Right forelimb (tissue), 1 donor: ENCODE measurements at places on chromosomes 2 and 18.

DNA sequence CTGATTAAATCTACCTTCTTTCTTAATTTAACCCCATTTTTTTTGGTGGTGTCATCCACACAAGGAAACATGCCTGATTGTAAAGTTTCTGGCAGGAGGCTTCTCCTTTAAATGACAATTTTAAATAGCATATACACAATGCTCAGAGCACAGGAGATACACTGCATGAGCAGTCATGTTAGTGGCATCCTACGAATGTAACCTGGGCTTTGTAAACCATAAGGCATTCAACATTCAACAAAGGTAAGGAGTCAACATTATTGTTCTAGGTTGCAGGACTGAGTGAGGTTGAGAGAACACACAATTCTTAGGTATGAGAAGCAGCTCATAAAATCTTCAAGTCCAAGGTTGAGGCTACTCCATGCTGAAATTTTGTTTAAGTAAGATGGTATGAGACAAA is 266.6 kb upstream of the SIX2 start:
- no peak for DNase-seq

DNA sequence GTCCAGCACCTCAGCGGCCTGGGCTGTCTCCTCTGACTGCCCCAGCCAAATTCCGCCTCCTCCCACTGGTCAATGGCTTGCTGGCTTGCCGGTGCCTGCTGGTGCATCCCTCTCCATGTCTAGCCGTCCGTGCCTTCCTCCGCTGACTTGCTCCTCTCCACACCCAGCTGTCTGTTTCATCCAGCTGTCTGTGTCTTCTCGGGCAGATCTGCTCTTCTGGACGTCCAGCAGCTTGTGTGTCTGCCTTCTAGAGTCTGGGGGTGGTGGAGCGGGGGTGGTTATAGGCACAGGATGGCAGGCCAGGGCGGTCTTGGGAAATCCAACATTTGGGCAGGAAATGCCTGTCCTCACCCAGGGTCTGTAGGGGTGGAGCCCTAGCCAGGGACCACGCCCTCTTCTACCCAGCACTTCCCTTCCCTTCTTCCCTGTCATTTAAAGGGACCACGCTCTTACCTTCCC is 369.2 kb downstream of the GALNT13 start:
- DNase-seq, result no peak

- DNase-seq, result no peak
Observed at GRCh38 chr18:66560094-66560493, 43.8 kb downstream of the CDH19 start.

DNA sequence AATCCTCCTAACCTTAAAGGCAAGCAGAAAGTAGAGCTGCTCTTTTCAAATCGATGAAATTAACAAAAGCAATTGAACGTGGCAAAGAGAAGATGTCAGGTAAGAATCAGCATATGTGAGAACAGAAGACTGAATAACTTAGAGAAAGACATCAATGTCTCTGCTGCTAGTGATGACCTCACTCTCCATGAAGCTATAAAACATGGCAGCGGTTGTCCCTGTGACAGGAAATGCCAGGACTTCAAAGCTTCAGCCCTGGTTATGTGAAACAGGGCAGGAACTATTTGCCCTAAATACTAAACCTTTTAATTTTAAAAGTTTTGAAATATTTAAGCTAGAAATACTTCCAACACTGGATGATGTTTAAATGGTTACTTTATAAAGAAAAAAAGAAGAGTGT is 383.7 kb downstream of the XIRP2 start:
- no peak for DNase-seq

DNA sequence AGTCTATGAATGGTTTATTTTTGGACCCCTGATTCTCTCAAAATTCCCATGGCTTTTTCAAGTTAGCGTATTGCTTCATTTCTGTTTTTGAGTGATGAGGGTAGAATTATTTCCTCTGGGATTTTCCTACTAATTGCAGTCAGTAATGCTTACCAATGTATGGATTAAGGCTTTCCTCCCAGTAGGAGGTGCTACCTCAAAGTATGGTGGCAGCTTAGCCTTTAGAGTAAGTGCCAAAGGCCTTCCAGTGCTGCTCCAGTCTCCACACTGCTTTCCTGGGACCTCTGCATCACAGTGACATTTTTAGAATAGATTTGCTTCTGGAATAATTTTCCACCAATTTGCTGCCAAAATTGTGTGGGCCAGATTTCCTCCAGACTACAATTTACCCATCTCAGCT is 16.2 kb upstream of the SSB start:
- no peak for DNase-seq

DNA sequence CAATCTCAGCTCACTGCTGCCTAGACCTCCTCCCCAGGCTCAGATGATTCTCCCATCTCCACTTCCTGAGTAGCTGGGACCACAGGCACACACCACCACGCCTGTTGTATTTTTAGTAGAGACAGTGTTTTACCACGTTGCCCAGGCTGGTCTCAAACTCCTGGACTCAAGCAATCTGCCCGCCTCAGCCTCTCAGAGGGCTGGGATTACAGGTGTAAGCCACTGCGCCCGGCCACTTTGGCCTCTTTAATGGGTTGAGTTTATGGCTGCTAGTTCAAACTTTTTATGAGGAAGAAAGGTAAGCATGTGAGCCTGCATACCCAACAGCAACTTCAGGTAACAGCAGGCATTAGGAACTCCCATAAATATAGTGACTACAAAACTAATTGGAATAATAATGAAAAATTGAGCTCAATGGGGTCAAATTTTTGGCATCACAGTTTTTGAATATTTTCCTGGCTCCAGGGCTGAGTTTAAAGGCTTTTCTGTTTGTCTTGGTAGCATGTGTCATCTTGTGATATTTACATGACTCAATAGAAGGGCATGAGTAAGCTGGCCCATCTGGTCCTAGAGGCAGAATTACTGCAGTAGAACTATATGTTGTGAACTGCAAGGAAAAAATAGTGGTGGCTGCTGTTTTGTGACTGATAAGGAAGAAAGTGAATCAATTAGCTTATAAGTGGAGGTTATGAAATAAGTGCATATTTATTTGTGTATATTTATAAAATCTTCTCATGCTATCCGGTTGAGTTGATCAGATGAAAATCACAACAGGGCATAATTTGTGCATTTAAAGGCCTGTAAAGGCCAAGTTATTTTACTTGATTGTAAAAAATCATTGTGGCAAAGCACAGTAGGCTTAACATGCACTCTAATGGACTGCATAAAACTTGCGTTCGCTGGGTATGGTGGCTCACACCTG is 24.8 kb downstream of the GALM start:
- no peak for DNase-seq

GRCh38 chr2:69917852-69918251 is 2.9 kb downstream of the MXD1 start:
- DNase-seq, result no peak

DNA sequence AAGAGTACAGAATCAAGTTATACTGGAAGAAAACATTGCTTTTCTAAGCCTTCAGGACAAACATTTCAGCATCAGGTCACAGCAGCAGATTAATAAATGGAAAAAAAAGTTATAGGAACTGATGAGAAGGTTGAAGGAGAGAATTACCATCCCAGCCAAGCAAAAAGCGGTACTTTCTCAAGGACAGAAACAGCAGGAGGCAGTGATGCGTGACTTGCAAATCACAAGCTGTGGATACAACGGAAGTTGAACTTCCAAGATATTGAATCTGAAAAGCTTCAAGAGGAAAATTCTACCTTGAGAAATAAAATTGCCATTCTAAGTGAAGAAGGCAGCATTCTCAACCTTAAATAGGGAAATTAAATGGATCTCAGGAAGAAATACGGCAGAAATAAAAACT is 18.5 kb upstream of the SERPINB12 start:
- no peak for DNase-seq

GRCh38 chr18:6600667-6601167 is 128.8 kb upstream of the ARHGAP28 start:
- DNase-seq, result no peak

DNA sequence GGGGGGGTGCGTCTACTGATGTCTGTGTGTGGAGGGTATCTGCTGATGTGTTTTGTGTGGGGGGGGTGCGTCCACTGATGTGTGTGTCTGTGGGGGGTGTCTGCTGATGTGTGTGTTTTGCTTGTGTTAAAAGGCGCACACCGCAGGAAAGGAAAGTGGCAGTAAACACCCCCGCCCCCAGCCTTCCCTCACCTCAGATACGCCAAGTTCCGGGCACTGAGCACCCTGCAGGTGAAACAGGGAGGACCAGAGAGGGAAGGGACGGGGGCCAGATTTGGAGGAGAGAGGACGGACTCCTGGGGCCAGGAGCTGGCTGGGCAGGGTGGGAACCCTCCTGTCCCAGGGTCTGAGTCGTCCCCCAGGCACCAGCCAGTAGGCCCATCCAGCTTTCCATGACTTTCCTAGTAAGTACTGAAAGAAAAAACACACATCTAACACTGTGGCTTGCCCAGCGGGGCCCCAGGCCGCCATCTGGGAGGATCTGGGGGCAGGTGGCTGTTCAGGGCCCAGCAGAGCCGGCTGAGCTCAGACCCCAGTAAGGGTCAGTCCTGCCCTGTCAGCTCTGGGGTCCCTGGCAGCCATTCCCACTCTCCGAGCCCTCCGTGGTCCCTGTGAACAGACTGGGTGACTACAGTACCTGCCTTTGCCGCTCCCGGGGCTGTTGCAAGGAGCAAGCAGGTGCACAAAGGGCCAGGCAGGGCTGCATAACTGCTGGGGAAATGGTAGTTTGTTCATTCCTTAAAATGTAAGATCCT is 126.9 kb downstream of the NFATC1 start:
- peak; percentile 44 for DNase-seq

DNA sequence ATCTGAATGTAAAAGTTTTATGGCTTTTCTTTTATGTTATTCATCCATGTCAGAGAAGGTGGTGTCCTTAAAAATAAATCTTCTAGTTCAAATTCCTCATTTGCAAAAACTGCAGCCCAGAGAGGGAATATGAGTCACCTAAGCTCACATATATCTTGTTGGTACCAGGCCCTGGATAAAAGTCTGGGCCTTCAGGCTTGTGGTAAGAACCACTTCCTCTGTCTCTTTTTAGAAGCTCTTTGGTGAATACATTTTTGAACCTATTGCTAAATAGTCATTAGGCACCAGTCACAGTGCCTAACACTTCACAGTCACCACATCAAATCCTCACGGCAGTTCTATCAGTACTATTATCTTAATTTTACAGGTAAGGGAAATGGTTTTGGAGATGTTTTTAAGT is 199.2 kb downstream of the KCNS3 start:
- DNase-seq, result no peak

GRCh38 chr2:171253279-171253678 is 92.6 kb upstream of the TLK1 start:
- DNase-seq, result no peak

GRCh38 chr2:84919885-84920580 is 14.6 kb downstream of the TMSB10 start:
- DNase-seq, result no peak

- no peak for DNase-seq
Observed at GRCh38 chr2:44866152-44866551, 75.3 kb upstream of the SIX3 start.

DNA sequence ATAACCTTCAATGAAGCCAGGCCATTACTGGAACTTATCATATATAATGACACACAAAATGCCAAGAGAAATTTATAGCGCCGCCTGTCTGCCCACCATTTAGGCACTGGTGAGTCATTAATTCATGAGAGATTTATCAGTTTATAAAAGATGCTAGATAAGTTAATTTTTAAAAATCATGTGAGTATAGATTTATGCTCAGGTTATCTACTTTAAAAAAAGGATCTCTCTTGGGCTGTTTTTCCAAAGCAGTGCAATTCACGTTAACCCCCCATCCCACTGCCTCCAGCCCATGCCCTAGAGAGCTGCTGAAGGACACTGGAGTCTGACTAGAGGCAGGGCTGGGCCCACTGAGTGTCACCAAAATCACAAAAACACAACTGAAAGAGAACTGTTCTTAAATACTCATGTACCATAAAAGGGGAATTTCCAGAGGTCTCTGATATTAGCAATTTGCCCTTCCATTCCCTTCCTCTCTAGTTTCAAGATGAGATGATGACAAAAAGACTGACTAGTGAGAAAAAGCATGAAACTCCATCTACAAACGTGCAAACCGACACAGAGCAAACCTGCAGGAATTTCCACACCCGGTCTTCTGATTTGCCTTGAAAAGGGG is 160.8 kb downstream of the BCL2 start:
- no peak for DNase-seq

DNA sequence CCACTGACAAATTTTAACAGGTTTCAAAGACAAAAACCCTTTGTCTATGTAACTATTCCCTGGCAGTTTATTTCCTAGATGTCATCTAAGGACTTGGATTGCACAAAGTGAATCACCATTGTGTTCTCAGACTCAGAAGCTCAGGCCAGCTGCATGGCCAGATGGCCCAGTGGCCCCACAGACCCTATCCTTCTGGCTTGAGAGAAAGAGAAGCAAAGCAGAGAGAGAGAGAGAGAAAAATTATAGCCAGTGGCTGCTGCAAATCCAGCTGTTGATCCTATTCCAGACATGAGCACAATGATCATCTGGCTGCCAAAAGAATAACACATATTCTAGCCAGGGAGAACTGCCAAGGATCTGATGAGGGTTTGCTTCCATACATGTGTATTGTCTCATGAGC is 25.8 kb downstream of the CTLA4 start:
- peak; percentile 78 for DNase-seq

DNA sequence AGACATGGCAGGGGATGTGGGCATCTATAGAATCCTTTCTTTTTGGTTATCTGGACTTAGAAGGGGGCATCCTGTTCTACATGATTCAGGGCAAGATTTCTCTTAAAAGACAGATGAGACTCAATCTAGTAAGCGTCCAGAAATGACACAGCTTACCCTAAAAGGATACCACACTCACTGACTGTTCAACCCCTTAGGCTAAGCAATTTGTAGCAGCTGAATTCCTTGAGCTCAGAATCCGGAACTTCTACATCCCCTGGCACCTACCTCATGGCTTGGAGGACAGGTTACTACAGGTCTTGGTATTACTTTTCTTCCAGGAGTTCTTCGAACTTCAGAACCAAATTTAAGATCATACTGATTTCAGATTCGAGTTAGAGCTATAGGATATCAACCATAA is 138.4 kb downstream of the LAMA3 start:
- DNase-seq, result no peak

DNA sequence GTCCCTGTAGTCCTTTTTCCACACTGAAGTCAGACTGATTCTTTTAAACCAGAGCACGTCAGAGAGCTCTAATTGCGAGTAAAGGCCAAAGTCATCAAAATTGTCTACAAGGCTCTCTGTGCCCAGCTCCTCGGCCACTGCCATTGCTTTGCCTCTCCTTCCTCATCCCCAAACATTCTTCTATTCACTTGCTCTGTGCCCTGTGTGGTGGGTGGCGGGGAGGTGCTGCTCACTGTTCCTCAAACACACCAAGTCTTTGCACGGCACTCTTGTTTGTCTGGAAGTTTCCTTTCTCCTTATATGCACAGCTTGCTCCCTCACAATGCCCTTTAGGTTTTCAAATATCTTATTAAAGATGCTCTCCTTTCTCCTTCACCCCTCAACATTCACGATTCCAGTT is 100.1 kb upstream of the FSHR start:
- no peak for DNase-seq

GRCh38 chr18:57352271-57352701 is at the start of gene ST8SIA3:
Gene ST8SIA3, plus strand, starts transcription at chr18:57352557. Its CDS starts 290 bp downstream, at chr18:57352847.
- DNase-seq, result no peak
